ENCODE measurements at places on chromosomes 7 and 10.
A peak's percentile ranks its signal among the peaks of the same experiment; 100 is the strongest.

DNA sequence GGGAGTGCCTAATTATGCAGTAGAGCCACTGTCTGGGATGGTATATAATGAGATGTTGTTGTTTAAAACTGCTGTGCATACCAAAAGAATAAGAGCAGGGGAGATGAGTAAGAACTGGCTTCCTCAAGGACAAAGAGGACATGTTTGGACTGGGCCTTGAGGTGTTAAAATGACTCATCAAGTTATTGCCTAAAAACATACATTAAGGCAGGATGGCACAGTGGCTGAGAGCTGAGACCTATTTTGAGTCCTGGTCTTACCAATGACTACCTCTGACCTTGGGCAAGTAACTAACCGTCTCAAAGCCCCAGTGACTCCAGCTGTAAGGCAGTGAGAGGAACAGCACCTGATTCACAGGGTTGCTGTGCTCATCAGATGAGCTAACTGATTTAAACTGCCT lies 71.1 kb downstream of the CFAP58 start:
- DNase-seq, result no peak

- no peak for DNase-seq
Measured at GRCh38 chr7:36021917-36022550, 131.0 kb upstream of the EEPD1 start.

- no peak for DNase-seq
Measured at GRCh38 chr7:41915871-41916270, 213.0 kb upstream of the INHBA start.

- no peak for DNase-seq
Measured at GRCh38 chr10:7589748-7590147, 77.0 kb downstream of the ITIH5 start.

- DNase-seq, result no peak
Measured at GRCh38 chr10:56991591-56992069, 630.6 kb upstream of the ZWINT start.

DNA sequence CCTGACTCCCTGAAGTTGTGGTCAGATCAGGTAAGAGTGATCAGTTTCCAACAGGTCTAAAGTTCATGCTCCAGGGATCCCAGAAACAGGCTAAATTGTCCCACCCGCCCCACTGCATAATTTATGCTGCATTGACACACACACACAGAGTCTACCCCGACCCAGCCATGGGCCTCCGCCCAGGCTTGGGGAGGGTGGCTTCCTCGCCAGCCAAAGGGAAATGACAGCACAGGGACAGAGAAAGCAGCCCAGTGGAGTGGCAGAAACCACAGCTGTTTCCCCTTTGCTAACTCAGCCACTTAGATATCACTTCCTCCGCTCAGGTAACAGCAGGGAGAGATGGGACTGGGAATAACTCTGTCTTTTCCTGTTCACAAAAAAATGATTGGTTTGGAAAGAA lies 9.4 kb downstream of the SH3PXD2A start:
- DNase-seq, result no peak

- DNase-seq, result no peak
Measured at GRCh38 chr7:12647364-12648219, 39.8 kb upstream of the ARL4A start.

DNA sequence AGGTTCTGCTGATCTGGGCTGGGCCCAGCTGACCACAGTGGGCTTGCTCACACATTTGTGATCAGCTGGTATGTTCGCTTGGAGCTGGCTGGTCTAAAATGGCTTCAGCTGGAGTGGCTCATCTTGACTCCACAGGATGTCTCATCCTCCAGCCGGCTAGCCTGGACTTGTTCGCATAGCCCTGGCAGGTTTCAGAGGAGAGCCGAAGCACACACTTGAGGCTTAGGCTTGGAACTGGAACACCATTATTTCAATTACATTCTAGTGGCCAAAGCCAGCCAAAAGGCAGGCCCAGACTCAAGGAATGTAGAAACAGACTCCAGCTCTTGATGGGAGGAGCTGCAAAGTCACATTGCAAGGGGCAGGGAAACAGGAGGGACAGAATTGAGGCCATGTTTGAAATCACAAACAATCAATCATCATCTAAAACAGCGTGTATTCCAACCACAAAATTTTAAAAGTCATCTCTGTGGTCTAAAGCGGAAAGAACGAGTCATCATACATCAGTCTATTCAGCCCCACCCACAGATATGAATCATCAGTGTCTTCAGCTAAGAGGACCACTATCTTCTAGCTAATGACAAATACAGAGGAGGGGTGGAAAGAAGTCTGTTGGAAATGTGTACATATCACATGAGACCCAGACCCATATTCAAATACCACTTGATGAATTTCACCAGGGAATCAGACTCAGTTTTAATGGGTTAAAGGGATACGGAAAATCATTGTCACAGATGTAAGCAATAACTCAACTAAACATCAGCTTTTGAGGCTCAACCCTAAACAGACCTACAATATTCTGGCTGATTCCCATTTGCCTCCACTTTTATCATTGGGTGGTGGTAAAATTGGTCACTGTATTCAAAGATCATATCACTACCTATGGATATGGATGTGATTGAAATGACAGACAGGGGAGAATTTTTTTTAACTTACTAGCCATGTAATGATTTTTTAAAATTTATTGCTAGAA lies 139.0 kb upstream of the MKLN1 start:
- no peak for DNase-seq

DNA sequence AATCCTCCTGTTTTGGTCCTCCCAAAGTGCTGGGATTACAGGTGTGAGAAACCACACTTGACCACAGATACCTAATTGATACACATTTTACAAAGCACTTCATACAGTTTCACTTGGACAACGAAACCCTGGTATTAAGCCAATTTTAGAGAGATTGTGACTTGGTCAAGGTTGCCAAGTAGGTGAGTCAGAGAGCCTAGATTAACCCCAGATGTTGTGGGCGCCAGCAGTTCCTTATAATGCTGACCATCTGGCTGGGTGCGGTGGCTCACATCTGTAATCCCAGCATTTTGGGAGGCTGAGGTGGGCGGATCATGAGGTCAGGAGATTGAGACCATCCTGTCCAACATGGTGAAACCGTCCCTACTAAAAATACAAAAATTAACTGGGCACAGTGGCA lies 4.9 kb upstream of the PHKG1 start:
- no peak for DNase-seq

DNA sequence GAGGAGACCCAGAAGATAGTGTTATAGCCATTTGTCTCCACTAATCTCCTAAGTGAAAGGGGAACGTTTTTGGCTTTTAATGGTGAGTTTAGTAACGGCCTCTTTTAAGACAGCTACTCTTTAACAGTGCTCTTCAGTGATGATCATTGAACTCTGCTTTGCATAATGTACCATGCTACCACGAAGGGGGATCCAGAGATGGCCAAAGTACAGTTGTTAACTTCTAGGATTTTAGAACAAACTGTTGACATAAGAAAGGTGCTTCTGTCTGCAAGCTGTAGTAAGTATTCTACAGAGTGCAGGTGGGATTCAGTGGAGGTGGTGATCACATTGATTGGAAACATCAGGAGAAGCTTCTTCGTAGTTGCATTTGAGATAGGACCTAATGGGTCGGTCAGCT lies 114.1 kb upstream of the RPA3 start:
- no peak for DNase-seq

GRCh38 chr7:50552139-50552538 lies 13.1 kb downstream of the DDC start:
- no peak for DNase-seq

DNA sequence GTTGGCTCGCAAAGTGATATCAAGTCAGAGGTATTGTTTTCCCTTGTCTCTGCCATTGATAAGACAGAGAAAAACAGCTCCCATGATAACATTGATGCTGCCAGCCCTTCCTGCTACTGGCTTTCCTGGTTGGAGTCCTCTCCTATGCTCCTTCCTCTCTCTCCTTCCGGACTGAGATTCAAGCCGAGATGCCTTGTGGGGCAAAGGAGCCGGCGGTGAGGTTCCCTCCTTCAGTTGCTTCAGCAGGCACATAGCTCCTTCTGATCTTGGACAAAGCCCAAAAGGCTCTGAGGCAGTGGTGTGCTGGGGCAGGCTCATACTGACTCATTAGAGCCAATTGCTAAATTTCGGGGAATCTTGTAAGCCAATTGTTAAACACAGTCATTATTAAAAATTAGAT lies 8.8 kb upstream of the ZCCHC24 start:
- DNase-seq, result no peak

GRCh38 chr10:71769279-71769823 lies 4.0 kb downstream of the VSIR start:
- DNase-seq, result no peak

DNA sequence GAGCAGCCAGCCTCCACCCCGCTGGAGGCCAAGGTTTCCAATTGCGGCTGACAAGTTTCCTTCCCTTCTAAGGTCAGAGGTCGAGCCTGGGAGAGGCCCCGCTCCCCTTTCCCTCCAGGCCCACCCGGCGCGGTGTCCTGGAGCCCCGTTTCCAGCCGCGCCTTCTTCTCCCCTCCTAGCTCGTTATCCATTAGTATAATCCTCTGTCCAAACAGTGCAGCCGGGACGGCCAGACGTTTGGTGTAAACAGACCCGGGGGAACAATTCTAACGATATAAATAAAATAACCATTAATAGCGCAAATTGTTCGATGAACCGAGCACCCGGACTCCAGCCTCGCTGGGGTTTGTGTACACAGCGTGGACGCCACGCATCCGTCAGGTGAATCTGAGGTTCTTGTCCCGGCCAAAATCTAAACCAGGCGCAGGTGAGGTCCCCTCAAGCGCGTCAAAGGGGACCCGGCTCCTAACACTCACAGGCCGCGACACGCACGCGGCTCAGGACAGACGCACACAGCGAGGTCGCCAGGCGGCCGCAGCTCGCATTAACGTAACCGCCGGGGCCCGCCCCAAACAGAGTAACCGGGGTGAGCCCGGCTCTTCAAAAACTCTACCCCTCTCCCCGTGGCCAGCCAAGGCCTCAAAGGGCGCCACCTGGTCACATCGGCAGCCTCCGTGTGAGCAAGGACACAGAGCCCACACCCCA lies 10.8 kb upstream of the NKX2-3 start:
- no peak for DNase-seq

- DNase-seq, result no peak
Measured at GRCh38 chr7:88091988-88092675, 127.7 kb downstream of the SRI start.

DNA sequence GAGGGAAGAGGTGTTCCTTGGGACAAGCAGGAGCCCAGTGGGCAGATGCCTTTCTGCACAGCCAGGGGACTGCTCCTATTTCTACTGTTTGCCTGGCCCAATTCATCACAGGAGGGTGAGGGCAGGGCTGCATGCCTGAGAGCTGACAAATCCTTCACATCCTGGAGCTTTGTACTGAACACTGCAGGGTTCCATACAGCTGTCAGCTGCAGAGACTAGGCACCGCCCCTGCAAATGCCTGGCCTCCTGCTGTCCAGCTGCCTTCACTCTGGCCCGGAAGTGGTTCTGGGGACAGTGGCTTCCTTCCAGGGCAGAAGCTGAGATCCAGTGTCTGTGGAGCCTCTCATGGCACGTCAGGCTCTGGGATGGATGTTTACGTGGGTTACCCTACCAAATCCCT lies 470.7 kb downstream of the DNAJB6 start:
- DNase-seq, result no peak

GRCh38 chr7:11750191-11750590 lies 81.8 kb downstream of the THSD7A start:
- no peak for DNase-seq

- no peak for DNase-seq
Measured at GRCh38 chr7:150737265-150738055, at the start of gene GIMAP5. Gene GIMAP5 (plus strand): TSS chr7:150737418. CDS start chr7:150740885, 3,467 bp downstream.

- no peak for DNase-seq
Measured at GRCh38 chr7:25847336-25848070, 304.5 kb upstream of the NFE2L3 start.

DNA sequence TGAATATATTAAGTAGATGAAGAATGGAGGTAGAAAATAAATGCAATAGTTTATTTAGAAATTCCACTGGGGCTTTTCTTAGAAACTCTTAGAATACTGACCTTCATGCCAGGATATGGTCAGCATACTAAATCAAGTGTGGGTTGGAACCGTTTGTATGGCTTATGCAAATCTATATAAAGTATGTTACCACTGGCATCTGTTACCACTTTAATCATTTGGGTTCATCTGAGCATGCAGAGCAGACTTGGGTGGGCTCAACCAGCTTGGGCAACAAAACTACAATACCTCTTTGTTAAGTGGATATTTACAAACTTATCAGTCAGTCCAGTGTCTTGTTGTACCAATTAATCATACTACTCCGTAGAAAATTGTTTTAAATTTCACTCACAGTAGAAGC lies 125.8 kb downstream of the CRPPA start:
- DNase-seq, result peak; percentile 77

DNA sequence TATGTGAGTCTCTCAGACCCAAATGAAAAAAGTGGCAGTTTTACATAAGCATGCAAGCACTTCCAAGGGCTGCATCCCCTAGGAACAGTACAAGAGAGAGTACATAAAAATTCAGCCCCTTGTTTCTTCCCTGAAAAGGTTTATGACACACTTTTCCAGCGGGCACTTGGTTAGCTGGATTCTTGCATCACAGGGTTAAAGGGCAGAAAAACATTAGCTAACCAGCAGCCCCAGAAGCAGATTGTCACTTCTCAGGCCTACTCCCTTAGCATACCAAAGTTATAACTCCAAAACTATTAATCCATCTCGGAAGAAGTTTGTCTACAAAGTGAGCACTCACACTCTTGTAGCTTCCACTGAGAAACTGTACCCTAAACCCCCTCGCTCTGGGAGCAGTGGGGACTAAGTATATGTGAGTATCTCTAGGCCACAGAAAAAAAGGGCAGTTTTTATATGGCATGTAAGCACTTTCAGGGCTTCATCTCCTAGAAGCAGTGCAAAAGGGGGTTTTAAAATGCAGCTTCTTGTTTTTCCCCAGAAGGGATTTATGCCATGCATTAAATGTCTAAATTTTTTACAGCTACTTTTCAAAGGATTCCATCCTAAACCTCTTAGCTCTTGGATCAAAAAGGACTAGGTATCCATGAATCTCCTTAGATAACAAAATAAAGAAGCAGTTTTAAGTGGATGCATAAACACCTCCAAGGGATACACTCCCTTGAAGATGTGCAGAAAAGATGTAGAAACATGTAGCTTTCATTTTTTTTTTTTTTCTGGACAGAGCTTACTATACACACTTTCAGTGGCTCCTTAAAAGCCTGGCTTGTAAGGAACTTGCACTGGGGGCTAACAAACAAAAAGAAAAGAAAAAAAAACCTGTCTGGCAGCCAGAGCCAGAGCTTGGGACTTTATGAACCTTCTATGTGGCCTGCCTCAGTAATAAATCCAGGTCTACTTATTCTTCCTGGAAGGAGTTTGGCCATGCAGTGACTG lies 956.7 kb downstream of the CCSER2 start:
- DNase-seq, result no peak

- DNase-seq, result no peak
Measured at GRCh38 chr7:3443716-3444115, 142.7 kb downstream of the SDK1 start.

- no peak for DNase-seq
Measured at GRCh38 chr10:34176351-34176750, 638.7 kb downstream of the PARD3 start.

- DNase-seq, result no peak
Measured at GRCh38 chr7:86664486-86664885, 20.8 kb downstream of the GRM3 start.

- DNase-seq, result no peak
Measured at GRCh38 chr10:93452143-93452542, 30.0 kb downstream of the MYOF start.

- DNase-seq, result no peak
Measured at GRCh38 chr7:16579216-16579615, 52.6 kb downstream of the LRRC72 start.
